ENCODE measurements at places on chromosomes 12 and 14. TPM values are rescaled to one million over a fixed set of nuclear protein-coding genes. Genes with fewer than 3 reads are reported as not detected.

The SDSL gene
- 1.7 TPM for total RNA-seq

The GYS2 gene
- not detected for total RNA-seq

The BMAL2 gene
- 12.9 TPM for total RNA-seq

The KRT73 gene
- not detected for total RNA-seq

The KRT78 gene
- not detected for total RNA-seq

The GAS2L3 gene
- total RNA-seq, result 96.2 TPM

The UNC119B gene
- 20.8 TPM for total RNA-seq

The LTB4R gene
- 3.5 TPM for total RNA-seq

The GLIPR1L1 gene
- not detected for total RNA-seq

The AMIGO2 gene
- 5.8 TPM for total RNA-seq

The OSGEP gene
- 48.9 TPM for total RNA-seq

The SLC2A14 gene
- total RNA-seq, result 2.3 TPM

The OTOGL gene
- 1.4 TPM for total RNA-seq

The OTUB2 gene
- 6.3 TPM for total RNA-seq

The KRT80 gene
- not detected for total RNA-seq

The FAIM2 gene
- total RNA-seq, result 14.1 TPM

The KCNH3 gene
- total RNA-seq, result 2.2 TPM

The TAC3 gene
- not detected for total RNA-seq

The TEX22 gene
- 1.4 TPM for total RNA-seq

The AGAP2 gene
- total RNA-seq, result 22.7 TPM

The C12orf50 gene
- total RNA-seq, result 0.36 TPM

The SSPN gene
- 7.3 TPM for total RNA-seq

The IL22 gene
- 0.82 TPM for total RNA-seq

The ADAMTS20 gene
- 0.82 TPM for total RNA-seq

The LRP1-AS gene
- total RNA-seq, result not detected

The DPPA3 gene
- total RNA-seq, result not detected

The TSHR gene
- 1.5 TPM for total RNA-seq

The KRT77 gene
- total RNA-seq, result 0.09 TPM

The LTBR gene
- total RNA-seq, result 3.1 TPM

The TMEM132C gene
- total RNA-seq, result 21.4 TPM

The GPR135 gene
- 11.7 TPM for total RNA-seq

The HOXC4 gene
- total RNA-seq, result not detected

The PTGER2 gene
- 0.45 TPM for total RNA-seq

The KERA gene
- 10.0 TPM for total RNA-seq

The LMO3 gene
- total RNA-seq, result 62.1 TPM
